SK-N-SH (cell line): ENCODE measurements at places on chromosomes 1 and 21. TPM values are rescaled to one million over a fixed set of nuclear protein-coding genes. Genes with fewer than 3 reads are reported as not detected.

SPATA46 gene
- polyA plus RNA-seq = not detected in 2 replicates

BCL2L15 gene
- 0.02 and 0.05 TPM in 2 replicates for polyA plus RNA-seq

VAV3 gene
- 0.02 TPM in 1 of 2 replicates, not detected in the other for polyA plus RNA-seq

GRCh38 chr1:207026104-207026534 is 6.4 kb downstream of the C1orf116 start:
- no peaks in the 10 kb centered on the region for H3K36me3 ChIP-seq
- peak overlapping the region; percentile 72 for H3K27ac ChIP-seq
- peaks cover 39% of the 10 kb centered on the region for H3K4me1 ChIP-seq
- H3K27me3 ChIP-seq = no peaks in the 10 kb centered on the region

CHIT1 gene
- polyA plus RNA-seq = not detected in 2 replicates

DNA sequence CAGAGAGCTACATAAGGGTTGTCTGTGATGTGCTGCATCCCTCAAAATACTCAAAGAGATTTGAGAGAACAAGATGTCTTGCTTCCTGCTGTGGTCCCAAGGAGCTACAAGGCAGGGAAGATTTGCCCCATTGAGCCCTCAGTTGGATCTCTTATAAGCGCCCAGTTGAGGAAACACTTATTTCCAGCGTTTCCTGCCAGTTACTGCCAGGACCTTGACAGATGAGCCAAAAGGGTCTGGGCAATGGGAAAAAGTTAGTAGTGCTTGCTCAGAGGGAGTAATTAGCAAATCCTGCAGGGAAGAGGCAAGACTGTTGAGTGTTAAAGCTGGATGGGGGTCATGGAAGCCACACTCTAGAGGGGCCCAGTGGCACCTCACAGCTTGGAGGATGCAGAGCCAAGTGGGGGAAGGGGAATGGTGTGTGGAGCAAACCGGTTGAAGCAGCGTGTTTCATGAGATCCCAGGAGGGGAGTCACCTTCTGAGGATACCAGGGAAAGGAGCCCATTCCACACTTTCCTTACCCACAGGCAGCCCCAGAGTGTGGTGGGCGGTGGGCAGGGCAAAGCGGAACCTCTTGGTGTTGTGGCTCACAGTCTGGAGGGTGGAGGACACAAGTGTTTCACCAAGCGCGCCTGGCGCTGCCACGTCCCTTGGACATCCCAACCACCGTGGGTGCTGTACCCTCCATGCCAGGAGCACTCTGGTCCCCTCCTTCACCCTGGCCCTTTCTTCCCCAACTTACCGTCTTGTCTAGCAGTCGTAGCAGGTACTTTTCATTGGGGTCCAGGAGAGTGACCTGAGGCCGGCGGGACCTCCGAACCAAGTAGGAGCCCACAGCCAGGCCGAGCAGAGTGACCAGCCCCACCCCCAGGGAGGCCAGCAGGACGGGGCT is 805 bp downstream of the CYB5R1 start:
- H3K4me3 ChIP-seq = peak overlapping the region; percentile 83
- no peak overlapping the region for H3K27ac ChIP-seq
- H3K36me3 ChIP-seq = no peaks in the 10 kb centered on the region
- H3K4me1 ChIP-seq = no peaks in the 10 kb centered on the region
- DNase-seq = no peak

GRCh38 chr1:238898856-238899255 is 487.5 kb upstream of the CHRM3 start:
- no peaks in the 10 kb centered on the region for H3K27me3 ChIP-seq
- H3K4me3 ChIP-seq = no peak overlapping the region
- no peak for DNase-seq
- H3K27ac ChIP-seq = no peak overlapping the region
- H3K4me1 ChIP-seq = no peaks in the 10 kb centered on the region

DNA sequence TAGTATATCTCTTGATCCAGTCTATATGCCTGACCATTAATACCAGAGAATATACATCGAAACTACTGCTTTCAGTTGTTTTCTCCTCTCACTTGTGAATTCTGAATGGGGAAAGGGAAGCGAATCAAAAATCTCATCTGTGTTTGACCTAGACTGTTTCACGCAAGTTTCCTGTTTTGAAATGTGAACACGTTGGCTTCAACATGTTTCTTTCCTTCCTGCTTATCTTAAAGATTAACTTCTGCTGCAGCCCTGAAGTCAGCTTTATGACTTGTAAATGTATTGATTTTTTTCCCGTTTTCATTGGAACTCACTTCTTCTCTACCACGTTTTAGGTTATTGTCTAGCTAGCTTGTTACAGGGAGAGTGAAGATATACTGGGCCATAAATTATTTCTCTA is 49.9 kb downstream of the SNX27 start:
- H3K4me3 ChIP-seq = no peak overlapping the region
- H3K27ac ChIP-seq = no peak overlapping the region
- no peaks in the 10 kb centered on the region for H3K27me3 ChIP-seq
- H3K36me3 ChIP-seq = peaks cover 61% of the 10 kb centered on the region

DNA sequence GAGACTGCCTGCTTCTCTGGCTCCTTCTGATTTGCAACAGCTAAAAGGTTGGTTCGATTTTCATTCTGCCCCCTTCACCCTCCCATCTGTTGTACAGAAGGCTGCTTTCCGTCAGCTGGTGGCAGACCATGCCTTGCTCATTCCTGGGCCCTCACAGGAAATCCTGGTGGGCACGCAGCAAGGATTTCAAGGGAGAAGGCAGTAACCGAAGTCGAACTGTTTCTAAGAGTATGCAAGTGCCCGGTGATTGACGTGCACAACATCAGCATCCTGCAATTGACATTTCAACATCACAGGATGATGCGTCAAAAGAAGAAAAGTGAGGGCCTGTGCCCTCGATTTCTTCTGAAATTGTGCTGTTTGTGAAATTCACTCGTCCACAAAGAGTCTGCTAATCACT is 83.8 kb downstream of the PLPP3 start:
- no peak for DNase-seq
- H3K27ac ChIP-seq = peak overlapping the region; percentile 39
- H3K4me3 ChIP-seq = no peak overlapping the region
- peaks cover 23% of the 10 kb centered on the region for H3K36me3 ChIP-seq
